ENCODE measurements at places on chromosomes 13 and 19.

DNA sequence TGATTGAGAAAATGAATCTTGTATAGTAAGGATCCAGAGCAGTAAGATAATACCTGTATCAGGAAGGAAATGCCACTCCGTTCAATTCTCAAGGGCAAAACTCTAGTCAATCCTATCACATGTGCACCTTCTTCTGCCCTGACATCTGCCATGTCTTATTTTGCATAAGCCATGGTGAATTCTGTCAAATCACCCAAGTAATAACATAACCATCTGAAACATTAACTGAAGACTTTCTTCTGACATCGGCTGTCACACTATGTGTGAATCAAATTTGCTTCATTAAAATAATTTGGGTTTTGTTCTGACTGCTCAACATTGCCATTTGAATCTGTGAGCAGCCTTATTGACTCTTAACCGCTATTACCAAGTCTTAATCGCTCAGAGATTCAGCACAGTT is 91.2 kb downstream of the PCDH9 start:
- DNase-seq, result no peak

DNA sequence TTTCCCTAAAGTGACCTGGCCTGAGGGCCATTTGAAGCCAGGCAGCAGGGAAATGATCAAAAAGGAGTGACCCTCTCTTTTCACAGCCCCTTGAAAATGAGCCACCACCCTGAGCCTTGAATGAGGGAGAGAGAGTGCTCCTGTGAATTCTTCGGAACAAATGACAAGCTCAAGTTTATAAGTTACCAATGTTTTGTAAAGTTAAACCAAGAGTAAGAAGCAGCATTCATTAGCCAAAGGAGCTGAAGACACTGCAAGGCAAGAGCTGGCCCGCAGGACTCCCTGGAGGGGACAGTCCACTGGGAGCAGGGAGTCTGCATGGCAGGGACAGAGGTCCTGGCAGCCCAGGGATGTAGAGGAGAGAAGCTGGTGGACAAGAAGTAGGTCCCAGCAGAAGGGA is 16.7 kb upstream of the CCNP start:
- DNase-seq, result no peak

DNA sequence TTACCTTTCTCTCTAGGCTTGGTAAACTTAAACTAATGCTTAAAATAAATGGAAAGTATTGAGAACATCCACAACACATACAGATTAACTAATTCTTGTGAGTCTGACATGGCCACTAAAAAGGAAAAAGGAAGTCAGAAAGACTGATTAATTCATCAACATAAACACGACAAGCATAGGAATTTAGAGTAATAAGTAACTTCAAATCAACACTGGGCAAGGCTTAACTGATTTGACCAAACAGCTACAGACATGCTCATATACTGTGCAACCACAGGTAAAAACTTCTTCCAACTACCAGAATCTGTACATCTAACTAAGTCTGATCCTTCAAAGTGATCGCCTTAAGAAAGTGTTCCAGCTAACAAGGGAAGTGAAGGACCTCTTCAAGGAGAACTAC is 20.5 kb downstream of the UGGT2 start:
- no peak for DNase-seq

DNA sequence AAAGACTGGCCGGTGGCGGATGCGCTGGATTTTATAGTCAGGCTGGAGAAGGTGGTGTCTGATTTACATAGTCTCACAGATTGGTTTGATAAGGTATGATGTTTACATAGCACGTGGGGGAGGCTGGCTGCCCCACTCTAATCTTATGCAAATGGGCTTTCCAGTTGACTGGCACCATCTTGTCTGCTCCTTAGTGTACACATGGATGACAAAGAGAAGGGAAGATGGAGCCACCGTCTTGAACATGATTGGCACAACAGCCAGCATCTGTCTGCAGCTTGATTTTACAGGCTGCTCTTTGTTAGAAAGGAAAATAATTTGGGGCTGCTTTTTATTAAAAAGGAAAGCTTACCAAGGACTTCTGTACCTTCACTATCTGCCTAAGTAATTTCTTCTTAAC is 265.2 kb upstream of the MAB21L1 start:
- DNase-seq, result no peak

DNA sequence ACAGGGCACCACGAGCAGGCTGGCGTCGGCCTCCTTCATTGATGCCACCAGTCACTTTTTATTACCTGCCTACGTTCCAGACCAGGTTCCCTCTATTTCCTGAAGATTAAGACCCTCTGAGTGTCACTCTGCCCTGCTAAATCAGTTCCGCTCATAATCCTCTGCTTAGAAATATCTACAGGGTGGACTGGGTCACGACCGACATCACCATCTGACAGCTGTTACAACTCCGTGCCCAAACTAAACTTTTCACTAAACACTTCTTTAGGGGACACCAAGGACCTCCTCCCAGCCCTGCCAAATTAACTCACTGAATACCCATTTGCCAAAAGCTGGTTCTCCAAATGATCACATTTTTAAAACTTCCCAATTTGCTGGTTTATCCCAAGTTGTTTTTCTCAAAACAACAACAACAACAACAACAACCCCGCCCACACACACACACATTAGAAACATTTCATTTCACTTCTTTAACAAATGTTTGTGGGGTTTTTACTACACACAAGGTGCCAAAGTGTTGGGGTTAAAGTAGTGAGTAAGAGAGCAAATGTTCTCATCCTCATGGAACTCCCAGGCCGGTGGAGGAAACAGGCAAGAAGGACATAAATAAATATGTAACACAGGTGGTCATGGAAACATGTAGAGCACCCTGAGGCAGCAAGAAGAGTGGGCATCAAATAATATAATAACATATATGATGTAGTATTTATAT is 72.0 kb upstream of the PEG3 start:
- DNase-seq, result no peak

DNA sequence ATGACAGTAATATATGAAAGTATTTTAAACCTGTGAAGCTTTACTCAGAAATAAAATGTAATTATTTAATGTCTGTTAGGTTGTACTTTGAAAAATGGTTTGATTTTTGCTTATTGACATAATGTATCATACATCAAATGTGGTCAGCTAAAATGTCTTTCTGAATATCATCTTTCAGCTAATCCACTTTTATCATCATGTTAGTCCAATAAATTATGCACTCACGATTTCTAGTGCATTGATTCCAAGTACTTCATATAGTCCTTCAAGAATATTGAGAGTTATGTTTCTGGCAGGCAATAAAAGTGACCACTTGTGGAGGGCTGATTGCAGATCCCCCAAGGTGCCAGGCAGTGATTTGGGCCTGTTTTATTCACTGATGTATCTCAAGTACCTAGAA is 1204.1 kb downstream of the OLFM4 start:
- DNase-seq, result peak; percentile 16

GRCh38 chr19:29576761-29577648 is 29.1 kb upstream of the POP4 start:
- DNase-seq, result no peak

GRCh38 chr13:60120617-60121336 is 43.0 kb downstream of the DIAPH3 start:
- no peak for DNase-seq

DNA sequence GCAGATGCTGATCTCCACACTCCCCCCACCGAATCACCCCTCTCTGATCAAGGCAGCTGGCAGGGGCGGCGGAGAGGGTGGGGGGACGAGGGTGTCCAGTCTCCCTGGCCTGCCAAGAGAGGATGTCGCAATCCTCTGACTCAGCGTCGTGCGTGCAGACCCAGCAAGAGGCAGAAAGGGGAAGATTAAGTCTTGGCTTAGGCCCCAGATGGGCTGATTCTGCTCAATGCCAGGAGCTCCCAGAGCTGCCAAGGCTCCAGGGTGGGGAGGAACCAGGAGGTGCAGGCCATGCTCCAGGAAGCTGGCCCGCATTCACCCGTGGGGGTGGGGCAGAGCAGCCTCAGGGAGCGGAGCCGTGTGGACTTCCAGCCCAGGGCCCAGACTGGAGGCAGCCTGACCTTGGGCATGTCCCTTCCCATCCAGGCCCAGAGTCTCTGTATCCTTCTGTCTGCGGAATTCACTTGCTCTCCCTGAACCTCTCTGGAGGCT is 6.6 kb upstream of the BCL3 start:
- DNase-seq, result peak; percentile 65

DNA sequence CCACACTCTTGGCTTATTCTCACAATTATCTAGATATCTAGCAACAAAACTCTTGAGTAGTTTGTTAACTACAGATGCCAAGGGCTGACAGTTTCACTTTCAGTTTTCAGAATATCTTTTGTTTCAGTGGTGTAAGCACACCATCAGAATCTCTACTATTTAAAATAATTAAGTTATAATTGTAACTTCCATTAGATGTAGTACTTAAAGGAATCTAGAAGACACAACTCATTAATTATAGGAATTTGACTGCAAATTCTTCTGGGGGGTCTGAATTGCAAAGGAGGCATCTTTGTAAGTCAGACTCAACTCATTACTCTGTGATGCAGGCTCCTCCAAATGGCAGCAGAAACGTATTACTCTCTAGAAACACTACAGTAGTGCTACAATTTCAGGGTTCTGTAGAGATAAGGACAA is 44.9 kb upstream of the USPL1 start:
- no peak for DNase-seq

GRCh38 chr13:46605825-46606554 is 53.0 kb downstream of the LRCH1 start:
- no peak for DNase-seq

GRCh38 chr19:51123802-51124201 is 904 bp upstream of the SIGLEC9 start:
- DNase-seq, result no peak

DNA sequence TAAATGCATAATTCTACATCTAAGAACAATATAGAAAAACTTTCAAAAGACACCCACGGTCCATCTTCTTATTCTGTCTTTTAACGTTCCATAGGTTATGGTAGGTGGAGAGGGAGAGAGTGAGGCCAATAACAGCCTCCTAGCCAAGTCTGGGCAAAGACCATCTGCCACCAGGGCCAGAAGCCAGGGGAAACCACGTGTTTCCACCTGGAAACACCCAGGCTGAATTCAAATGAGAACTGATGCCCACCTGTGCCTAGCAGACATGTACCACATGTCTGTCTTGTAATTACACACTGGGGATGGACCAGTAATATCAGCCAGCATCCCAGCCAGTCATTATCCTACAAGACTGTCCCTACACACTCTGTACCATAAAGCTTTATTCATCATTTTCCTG is 1573.1 kb downstream of the EFNB2 start:
- DNase-seq, result no peak

DNA sequence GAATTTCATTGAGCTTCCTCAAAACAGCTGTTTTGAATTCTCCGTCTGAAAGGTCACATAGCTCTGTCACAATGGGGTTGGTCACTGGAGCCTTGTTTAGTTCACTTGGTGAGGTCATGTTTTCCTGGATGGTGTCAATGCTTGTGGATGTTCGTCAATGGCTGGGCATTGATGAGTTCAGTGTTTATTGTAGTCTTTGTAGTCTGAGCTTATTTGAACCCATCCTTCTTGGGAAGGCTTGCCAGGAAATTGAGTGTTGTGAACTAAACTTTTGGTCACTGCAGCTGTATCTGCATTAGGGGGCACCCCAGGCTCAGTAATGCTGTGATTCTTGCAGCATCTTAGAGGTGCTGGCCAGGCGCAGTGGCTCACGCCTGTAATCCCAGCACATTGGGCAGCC is 22.0 kb downstream of the BLOC1S3 start:
- DNase-seq, result no peak

DNA sequence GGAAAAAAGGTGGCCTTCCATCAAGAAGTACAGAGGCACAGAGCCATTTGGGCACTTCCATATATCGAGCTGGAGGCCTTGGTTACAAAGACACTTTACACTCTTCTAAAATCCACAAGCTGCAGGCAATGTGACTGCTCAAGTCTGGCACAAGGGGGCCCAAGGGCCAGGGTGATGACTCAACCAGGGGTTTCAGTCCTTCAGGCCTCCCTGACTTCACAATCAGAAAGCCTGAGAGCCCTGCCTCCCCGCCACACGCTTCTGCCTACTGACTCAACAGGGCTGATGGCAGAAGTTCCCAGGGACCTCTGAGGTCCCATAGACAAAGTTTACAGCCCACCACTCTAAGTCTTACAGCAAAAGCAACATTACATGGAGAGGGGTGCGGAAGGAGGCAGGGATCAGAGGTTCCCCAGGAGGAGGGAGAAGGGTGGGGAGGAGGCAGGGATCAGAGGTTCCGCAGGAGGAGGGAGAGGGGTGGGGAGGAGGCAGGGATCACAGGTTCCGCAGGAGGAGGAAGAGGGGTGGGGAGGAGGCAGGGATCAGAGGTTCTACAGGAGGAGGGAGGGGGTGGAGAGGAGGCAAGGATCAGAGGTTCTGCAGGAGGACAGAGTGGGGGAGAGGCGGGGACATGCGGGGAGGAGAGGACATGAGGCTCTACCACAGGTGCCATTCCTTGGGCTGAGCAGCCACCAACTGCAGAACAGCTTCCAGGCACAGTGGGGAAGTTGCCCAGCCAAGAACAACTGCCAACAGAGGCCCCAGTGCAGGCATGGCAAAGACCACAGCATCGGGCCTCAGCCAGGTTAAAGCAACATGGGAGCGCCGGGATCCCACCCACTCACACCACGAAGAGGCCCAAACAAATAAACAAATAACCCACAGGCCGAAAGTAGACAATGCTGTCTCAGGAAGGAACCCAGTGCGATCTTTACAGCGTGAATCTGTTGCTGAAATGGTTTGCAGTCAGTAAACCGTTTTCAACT is 52.0 kb downstream of the SLC7A1 start:
- no peak for DNase-seq

GRCh38 chr19:48442116-48443035 is 3.4 kb upstream of the GRWD1 start:
- DNase-seq, result no peak

DNA sequence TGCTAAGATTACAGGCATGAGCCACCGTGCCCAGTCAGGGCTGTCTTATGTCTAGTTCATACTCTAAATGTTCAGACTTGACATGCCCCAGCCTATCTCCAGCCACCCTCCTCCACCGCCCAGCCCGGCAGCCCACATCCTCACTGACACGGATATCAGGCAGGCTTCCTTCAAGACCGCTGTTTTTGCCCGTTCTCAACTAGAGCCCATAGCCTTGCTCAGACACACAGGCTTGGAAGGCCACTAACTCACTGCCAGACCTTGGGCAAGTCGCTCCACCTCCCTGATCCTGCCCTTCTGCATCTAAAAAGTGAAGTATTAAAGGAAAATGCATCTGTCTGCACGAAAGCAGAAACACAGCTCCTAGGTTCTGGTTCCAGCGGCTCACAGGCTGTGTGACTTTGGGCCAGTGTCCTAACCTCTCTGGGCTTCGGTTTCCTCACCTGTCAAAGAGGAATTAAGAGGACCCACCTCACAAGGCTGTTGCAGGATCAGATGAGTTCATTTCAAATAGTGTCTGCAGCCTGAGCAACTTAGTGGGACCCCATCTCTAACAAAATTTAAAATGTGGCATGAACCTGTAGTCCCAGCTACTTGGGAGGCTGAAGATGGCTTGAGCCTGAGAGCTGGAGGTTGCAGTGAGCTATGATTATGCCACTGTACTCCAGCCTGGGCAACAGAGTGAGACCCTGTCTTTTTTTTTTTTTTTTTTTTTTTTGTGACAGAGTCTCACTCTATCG is 14.5 kb upstream of the CERS4 start:
- no peak for DNase-seq

All from NCI-H1105 treated with DMSO at 0.1 percent for 48 hours (cell line).